Stimulated activated CD4-positive, alpha-beta T cell treated with anti-CD3 and anti-CD28 coated beads, Interleukin-4, amount 100 ng/mL, for 4 hours (primary cell): ENCODE measurements at places on chromosomes 3 and 15.

DNA sequence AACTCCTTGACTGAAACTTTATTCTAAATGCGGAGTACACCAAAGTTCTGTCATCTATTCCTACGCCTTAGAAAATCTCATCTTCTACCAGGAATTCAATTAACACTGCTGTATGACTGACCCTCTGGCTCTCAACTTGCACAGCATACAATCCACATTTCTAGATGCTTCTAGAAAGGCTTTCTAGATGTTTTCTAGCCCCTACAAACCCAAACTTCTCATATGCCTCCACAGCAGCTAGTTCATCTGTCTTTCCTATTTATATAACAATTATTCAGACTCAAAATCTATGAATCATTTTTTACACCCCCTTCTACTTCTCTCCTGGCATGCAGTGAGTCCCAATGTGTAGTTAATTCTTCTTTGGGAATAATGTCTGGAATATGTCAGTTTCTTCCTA lies 13.2 kb downstream of the INO80 start:
- DNase-seq = no peak

DNA sequence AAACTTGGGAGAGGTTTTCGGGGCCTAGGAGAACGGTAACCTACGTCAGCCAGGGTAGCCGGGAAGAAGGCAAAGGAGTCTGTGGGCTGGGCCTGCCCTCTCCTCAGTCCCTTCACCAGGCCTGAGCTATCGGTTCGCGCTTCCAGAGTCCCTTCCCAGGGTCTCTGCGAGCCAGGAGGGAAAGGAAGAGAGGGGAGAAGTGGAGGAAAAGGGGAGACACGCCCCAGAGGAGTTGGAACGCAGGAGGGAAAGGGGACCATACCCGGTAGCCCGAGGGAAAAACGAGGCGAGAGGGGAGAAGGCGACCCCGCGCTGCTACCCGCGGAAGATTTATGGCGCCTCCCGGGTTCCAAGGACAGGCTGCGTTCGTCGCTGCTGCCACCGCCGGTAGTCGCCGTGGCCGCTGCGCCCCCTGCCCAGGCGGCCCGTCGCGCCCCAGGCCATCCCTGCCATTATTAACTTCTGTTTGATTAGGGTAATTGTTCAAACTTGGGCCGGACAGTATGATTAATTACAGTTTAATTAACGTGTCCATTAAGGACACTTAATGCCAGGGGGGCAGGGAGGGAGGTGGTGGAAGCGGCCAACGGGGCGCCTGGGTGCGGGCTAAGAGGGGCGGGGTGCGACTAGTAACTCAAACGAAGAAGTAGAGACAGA lies 3.4 kb upstream of the SKOR1 start:
- DNase-seq = no peak

DNA sequence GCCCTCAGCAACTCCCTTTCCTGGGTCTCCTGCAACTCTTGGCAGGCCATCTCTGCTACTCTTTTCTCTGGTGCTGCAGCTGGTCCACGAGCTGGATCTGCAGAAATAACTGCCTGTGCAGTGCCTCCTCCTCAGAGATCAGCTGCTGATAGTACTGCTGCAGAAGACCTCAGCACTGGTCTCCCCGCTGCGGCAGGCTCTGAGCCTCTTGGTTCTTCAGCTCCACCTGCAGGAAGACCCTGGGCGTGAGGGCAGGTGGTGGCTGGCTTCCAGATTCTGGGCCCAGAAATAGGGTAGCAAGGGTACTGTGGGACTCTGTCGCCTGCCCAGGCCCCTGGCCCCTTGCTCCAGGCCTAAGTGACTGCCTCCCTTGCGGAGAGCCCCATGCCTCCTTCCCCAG lies 79.7 kb upstream of the C2CD4B start:
- no peak for DNase-seq

DNA sequence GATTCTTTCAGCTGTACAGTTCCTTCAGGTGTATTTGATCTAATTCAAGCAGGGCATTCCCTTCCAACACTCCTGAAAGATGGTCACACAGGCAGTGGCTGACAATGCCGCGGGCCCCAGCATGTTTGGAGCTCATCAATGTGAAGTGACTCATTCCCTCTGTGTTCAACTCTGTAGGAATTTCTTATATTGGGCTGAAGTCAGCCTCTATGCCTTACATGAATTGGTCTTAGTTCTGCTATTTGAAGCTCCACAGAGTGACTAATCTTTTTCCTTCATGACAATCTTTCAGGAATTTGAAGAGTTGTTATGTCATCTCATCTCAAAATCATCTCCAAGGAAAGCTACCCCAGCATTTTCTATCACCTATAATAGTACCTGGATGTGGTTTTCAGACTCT lies 142.5 kb upstream of the C2CD4B start:
- DNase-seq = no peak

DNA sequence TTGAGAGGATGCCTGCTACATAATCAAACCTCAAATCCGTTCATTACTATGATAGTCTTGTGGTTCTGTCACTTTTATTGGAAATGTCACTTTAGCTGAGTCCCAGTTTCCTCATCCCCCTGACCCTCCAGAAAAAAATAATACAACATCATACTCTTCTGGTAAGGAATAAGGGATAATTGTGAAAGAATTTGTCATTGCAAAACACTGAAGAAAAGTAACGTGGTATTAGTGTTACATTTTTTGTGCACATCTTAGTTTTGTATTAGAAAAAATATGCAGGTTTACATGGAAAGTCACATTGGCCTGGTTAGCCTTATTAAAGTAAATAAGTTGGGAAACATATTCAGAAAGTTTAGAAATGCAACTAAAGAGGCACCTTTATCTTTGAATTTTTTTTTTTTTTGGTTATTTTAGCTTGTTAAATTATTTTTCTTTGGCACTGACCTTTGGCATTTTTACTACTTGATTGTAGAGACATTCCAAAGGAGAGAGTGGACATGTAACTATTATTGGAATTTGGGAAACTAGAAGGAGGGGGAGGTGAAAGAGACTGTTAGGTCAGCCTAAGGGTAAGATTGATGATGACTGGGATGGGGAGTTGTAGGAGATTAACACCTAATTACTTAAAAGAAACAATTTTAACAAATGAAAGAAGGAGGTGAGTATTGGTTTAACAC lies 462.2 kb upstream of the RARB start:
- no peak for DNase-seq

- DNase-seq = no peak
Observed at GRCh38 chr15:100078511-100079220, 263.1 kb downstream of the ADAMTS17 start.

DNA sequence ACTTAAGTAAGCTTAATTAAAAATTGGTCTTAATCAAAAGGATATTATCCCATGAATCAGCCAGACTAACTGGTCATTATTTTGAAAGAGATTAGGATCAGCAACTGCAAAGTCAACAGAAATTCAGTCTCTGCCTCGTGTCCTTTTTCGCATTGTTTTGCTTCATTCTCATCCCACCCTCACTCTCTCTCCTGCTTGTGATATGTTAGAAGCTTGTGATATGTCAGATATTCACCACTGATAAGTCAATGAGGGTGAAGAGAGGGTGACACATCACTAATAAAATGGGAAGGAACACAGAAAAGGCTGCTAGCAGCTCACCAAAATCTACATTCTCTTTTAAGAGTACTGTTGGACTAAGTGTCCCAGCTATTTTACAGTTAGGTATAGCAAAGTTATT lies 146.1 kb downstream of the SUCNR1 start:
- no peak for DNase-seq

DNA sequence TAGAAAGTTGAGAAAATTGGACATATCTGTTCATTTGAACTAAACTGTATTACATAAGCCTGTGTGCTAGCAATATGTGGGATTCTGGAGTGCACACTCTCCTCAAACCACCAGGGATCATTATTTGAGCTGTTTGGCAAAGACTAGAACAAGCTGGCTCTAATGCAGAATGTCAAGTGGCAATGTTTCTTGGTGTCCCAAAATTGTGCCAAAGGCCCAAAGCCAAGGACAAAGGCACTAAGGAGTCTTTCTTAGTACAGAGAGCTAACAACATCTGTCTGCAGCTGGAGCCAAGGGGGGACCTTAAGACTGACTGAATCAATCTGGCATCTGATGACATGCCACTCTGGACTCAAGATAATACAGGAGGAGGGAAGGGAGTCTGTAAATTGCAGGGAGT lies 76.7 kb upstream of the STRIT1 start:
- DNase-seq = no peak

- no peak for DNase-seq
Observed at GRCh38 chr15:99054025-99054387, 46.4 kb upstream of the PGPEP1L start.

- no peak for DNase-seq
Observed at GRCh38 chr15:82663186-82663600, 16.0 kb upstream of the CPEB1 start.

DNA sequence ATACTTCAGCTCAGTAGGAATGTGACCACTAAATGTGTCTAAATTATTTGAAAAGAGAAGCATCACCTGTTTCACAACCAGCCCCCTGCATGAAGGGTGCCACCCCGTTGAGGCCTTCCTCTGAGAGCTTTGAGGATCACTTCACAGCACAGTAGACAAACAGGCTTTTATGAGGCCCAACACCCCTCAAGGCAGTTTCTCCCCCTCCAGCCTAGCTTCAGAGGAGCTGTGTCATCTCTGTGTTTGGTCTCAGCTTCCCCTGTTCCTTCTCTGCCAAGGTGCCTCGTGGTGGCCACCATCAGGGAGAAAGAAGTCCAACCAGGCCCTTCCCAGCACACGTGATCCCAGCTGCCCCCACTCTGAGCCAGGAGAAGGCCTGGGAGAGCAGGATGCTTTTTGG lies 21.6 kb upstream of the DUSP7 start:
- no peak for DNase-seq

- no peak for DNase-seq
Observed at GRCh38 chr15:39199076-39199475, 381.8 kb upstream of the THBS1 start.

- DNase-seq = no peak
Observed at GRCh38 chr15:99931703-99932603, 198.7 kb upstream of the LYSMD4 start.

DNA sequence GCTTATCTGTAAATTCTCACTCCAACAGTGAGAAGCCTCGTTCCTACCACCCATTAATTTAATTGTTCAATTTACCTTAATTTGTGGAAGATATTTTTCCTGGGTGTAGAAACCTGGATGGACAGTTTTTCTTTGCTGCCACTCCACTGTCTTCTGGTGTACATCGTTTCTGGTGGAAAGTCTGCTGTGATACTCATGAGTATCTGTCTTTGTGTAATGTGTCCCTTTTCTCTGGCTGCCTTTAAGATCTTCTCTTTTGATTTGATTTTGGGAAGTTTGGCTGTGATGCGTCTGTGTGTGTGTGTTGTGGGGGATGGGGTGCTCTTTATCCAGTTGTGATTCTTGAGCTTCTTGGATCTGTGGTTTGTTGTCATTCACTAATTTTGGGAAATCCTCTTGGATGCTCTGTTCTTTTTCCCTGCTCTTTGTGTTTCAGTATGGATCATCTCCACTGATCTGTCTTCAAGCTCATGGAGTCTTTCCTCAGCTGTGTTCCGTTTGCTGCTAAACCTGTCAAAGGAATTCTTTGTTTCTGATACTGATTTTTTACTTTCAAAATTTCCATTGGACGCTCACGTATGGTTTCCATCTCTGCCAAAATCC lies 42.2 kb upstream of the NR2C2 start:
- DNase-seq = no peak

DNA sequence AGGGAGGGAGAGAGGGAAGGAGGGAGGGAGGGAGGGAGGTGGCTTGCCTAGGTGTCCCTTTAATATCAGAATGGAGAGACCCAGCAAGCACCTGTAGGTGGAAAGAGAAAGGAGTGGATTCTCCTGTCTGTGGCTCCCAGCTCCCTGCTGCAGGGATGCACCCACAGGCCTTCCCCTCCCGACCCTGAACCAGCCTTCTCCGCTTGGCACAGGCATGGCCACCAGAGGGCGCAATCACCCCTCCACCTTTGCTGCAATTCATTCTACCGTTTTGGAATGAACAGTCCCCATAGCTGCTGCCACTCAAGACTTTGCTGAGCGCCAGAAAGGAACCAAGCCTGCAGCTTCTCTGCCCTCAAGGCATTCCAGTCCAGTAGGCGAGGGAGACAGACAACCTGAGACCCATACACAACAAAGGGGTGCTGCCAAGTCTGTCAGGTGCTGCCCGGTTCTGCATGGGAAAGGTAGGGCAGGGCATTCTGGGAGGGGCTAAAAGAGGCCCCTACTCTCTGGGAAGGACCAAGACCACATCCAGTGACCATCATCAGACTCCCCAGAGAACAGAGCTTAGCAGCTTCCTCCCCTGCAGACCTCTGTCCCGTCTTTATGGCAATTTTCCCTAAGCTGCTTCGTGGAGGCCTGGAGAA lies 4.9 kb downstream of the TLR9 start:
- peak; percentile 74 for DNase-seq

GRCh38 chr3:163523375-163523774 lies 1554.9 kb downstream of the SI start:
- DNase-seq = no peak

GRCh38 chr3:190041333-190042041 lies 79.2 kb downstream of the P3H2 start:
- no peak for DNase-seq
